ENCODE measurements at places on chromosomes 13 and 19.

DNA sequence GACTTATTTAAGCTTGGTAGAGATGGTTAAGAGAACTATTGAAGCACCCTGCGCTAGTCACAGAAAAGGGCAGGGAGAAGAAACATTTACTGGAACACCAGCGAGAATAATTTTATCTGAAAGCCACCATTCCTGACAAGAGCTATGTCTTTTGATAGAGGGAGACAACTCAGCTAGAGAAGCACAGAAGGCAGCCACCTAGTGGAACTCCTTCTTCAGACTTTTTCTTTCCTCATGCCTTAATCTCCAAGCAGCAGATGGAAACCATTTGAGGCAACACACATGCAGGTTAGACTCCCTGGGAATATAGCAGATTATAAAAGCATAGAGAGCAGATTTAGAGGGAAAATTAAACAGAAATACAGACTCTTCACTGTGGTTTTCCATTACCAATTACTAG is 813.4 kb downstream of the SLITRK6 start:
- DNase-seq = peak; percentile 5

DNA sequence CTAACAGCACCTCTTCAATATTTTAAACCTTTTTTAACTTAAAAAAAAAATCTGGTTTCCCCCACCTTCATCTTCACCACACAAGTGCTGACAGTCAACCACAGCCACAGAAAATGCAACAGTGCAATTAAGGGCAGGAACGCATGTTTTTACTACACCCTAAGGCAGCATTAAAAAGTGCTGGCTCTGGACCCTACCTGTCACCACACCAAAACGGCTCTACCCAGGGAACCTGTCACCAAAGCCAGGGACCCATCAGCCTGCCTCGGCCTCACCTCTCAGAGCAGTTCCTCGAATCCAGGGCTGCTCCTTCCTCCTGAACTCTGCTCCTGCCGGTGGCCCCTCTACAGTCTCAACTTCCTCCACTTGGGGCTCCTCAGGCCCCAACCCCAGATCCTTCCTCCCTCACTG is 22.5 kb upstream of the SLC35E1 start:
- DNase-seq = no peak

- DNase-seq = no peak
Observed at GRCh38 chr19:18122860-18123795, 25.6 kb downstream of the MAST3 start.

DNA sequence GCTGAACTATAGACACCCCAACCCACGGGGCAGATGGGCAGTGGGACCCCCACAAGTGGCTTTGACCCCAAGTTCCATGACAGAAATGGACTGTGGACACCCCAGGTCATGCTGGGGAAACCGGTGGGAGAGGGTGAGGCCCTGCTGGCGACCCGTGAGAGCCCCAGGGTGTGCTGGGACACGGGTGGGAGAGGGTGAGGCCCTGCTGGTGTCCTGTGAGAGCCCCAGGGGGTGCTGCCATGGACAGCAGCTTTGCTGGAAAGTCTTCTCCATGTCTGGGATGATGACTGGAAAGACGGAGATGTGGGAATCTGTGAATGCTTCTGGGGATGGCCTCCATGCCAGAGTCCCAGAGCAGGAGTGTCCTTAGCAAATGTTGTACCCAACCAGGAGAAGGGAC is 148.4 kb downstream of the URI1 start:
- DNase-seq = no peak

- DNase-seq = no peak
Observed at GRCh38 chr19:56595548-56595899, 422 bp downstream of the ZNF71 start.

DNA sequence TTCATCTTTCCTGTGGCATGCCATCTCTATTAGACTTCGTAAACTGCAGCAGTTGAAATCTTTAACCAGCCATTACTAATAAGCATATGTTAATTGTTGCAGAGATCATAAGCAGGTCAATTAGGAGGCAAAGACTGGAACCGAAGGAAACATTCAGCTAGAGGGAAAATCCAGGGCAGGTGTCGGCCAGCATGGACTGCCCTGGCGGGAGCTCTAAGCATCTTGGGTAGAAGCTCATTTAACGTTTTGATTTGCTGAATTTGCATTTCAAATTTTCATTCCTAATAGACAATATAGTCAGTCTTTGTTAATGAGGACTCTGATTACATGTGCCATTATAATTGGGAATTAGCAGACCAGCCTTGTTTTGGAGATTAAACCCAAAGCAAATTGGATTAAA is 238.6 kb downstream of the POU4F1 start:
- no peak for DNase-seq

DNA sequence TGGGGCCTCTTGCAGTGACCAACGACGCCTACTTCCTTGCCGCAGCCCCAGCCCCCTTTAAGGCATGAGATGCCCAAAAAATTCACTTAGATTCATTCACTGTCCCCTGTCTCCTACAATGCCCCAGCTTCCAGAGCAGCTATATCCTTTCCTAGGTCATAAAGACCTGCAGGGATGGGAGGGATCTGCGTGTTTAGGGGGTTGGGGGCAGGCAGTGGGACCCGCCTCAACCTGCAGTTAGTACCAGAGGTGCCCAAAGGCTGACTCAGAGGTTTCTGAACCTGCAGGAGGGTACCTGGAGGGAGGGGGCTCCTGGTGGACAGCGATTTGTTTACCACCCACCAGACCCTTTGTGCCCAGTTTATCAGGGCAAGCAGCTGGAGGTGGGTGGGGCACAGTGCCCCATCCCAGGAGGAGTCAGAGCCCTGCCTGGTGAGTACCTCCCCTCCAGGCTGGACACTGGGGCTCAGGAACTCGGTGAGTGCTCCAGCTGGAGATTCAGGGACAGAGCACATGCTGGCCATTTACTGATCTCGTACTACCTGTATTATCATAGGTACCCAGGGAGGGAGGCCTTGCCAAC is 10.1 kb downstream of the RPS28 start:
- DNase-seq = no peak

DNA sequence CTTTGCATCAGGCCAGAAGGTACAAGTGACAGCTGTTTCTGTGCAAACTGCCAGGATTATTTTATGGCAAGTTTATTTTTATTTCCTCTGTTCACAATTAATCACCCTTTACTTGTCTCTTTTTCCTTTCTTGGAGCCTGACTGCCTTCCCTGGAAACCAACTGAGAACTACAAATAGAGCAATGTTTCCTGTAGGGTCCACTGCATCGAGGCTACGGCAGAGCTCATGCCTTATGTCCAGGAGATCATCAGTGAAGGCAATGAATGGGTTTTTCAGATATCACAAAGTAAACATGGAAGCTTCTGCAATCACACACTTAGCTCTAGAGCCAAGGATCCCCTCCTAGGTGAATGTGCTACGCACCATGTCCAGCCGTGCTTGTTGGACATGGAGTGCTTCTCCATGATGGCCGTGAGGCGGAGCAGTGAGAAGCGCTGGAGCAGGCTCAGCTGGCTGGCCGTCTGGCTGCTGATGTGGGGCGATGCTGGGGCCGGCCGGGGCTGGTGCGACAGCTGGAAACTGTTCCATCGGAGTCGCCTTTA is 110.9 kb downstream of the KL start:
- no peak for DNase-seq

Data from SW 1271 (cell line).